Esophagus squamous epithelium (tissue), 5 donors: ENCODE measurements at places on chromosomes 16 and 17.

GRCh38 chr16:51119556-51119955 lies 31.5 kb downstream of the SALL1 start:
- no peak for DNase-seq

DNA sequence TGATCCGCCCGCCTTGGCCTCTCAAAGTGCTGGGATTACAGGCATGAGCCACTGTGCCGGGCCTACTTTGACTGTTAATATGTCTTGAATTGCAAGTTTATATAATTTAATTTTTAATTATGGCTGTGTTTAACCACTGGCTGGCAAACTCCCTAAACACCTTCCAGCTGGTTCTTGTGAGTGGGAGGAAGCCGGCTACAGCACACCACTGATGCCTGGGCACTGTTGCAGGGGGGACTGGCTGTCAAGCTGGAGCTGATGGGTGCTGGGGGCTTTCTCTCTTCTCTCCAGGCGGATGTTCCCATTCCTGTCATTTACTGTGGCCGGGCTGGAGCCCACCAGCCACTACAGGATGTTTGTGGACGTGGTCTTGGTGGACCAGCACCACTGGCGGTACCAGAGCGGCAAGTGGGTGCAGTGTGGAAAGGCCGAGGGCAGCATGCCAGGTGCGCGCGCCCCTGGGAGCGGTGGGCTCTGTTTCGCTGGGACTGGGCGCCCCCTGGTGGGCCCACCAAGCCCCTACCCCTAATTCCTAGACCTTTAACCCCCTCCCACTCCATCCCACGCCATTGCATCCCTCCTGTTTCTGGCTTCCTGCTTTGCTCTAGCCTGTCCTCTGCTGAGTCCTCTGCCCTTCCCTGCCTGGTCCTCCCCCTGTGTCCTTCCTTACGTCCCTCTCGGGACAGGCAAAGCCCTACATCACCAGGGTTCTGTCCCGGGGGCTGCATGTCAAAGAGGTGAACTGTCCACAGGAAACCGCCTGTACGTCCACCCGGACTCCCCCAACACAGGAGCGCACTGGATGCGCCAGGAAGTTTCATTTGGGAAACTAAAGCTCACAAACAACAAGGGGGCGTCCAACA lies 9.5 kb downstream of the TBX21 start:
- DNase-seq: no peak

DNA sequence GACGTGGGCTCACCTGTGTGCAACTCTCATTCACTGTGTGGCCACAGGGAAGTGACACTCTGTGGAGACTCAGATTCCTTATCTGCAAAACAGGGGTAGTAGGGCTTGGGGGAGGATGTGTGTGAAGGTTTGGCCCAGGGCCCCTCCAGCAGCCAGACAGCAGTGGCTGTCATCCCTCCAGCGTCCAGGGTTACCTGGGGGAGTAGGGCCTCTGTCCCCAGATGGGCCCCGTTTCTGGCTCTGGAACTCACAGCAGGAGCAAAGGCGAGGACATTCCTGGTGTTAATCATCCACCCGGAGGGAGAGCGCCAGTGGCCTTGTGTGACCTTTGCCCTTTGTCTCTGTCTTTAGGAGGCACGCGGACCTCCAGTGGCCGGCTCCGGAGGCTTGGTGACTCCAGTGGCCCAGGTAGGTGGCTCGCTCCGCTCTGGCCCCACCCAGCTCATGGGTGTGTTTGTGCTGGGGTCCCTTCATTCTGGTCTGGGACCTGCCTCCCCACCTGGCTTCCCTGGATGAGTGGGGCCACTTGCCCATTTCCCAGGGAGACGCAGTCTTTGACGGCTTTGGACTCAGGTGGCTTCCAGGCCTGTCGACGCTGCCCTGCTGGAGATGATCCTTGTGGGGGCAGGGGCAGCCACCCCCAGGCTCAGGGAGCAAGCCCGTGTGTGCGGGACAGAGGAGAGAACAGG lies 166.2 kb downstream of the SEC14L1 start:
- no peak for DNase-seq

DNA sequence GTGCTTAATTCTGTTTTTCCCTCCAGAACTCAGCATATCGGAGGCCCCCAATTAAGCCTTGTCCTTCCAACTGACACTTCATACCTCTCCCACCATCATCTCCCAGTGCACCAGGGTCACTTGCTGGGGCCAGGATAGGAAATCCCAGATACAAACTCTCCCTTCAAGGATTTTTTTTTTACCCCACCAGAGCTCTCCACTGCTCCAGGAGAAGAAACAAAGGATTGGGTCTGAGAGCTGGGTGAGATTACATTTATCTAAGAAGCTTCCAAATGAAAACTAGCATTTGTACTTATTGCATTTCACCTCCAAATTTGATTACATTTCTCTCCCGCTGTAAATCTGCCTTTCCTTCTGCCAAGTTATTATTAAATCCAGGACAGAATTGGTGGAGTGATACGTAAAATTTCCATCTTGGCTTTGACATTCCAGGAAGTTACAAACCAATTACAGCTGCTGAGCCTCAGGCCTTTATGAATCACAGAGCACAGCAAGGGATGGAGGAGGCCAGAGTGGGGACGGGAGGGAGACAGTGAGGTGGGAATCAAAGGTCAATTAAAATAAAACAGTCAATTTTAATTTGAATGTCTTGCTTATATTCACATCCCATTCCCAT lies 123.5 kb downstream of the USP31 start:
- no peak for DNase-seq

- no peak for DNase-seq
Measured at GRCh38 chr16:60087530-60087929, 1353.4 kb upstream of the GOT2 start.

DNA sequence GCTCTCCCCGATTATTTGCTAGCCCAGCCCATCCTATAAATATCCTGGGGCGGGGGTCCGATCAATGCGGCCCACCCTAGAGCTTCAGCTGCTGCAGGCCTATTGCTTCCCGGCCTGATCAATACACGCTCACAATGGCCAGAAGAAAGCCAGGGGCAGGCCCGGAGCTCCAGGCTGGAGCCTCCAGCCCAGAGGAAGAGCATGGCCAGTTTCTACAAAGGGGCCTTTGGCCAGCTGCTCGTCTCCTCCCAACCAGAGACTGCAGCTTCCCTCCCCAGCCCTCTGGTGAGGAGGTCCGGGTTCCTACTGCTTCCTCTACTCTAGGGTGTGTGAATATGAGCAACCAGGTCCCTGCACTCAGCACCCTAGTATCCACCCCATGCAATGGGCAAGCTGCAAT lies 36.7 kb downstream of the SALL1 start:
- no peak for DNase-seq

DNA sequence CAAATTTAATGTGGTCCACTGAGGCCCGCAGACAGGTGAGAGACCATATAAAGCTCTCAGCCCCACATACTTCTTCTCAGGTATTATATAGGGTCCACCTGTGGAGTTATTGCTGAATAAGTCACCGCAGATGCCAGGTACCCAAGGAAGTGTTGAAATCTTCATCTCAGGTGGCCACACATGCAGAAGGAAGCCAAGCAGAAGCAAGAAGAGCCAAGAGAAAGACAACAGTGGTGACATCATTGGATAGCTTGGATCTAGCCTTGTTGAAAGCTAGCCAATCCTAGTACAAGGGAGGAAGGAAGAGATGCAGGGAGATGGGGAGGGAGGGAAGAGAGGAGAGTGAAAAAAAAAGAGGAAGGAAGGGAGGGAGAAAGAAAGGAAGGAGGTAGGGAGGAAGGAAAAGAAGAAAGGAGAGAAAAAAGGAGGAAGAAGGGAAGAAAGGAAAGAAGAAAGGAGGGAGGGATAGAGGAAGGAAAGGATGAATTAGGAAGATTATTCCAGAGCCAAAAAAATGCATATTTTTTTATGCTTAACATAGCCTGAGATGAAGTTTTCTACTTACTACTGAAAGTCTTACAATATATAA lies 12.5 kb downstream of the ADAMTS18 start:
- DNase-seq: no peak

DNA sequence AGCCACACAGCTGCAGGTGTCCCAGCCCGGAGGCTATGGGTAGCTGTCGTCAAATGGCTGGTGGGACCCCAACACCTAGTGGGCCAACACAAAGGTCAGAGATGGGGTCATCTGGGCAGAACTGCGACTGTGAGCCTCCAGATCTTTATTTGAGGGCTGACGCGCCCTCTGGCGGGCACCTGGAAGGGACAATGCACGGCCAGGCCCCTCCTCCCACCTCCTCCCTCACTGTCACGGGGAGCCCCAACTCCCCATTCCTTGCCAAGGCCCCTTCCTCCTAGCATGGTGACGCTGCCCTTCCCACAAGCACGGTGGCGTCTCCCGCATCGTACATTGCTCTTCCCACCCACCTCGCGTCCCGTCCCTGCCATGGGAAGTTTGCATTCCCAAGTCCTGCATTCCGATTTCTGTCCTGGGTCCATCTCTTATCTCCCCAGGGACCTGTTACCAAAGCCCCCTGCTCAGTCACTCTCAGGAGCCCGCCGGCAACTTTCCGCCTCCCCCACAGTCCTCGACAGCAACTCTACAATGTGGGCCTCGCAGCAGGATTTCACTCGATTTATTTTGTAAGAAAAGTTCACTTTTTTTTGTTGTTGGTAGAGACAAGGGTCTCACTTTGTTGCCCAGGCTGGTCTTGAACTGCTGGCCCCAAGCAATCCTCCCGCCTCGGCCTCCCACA lies 1.0 kb downstream of the TLE7 start:
- DNase-seq: no peak

DNA sequence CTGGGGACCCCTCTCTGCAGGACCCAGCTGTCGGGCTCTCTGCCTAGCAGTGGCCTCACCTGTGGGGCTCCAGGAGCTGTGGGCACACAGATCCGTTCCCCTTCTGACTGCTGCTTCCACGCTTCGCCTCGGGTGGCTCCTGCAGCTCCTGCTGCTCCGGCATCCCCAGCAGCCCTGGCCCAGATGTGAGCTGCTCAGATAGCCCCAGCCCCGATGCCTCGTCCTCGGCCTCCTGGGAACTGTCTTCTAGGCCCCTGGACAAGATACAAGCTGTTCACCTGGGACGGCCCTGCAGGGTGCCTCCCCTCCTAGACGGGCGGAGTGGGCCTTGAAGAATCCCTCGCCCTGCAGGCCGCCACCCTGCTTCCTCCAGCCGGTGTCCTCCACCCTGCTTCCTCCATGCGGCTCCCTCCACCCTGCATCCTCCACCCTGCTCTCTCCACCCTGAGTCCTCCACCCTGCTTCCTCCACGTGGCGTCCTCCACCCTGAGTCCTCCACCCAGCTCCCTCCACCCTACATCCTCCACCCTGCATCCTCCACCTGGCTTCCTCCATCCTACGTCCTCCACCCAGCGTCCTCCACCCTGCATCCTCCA lies 11.0 kb downstream of the EMC6 start:
- DNase-seq: no peak
